Stimulated activated CD4-positive, alpha-beta T cell treated with anti-CD3 and anti-CD28 coated beads, Interleukin-1b, Interleukin-23, amount 100 ng/mL, for 48 hours (primary cell): ENCODE measurements at places on chromosomes 3 and 15.

GRCh38 chr3:8182904-8183303, 318.7 kb upstream of the LMCD1 start:
- no peak for DNase-seq

DNA sequence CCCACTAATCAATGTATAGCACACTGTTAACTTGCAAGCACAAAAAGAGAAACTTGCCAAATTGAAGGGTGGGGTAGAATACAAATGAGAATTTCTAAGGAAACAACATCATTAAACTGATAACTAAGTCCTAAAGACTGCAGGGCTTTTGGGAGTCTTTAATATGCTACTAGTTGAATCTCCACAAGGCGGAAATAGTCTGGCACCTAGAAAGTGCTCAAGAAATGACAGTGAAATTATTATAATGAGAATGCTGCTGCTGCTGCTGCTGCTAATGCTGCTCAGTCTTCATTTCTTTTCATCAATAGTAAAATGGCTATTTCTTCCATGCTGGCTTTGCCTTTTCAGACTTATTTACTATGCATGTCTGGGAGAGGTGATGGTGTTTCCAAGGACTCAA, 91.8 kb downstream of the BTD start:
- DNase-seq, result no peak

DNA sequence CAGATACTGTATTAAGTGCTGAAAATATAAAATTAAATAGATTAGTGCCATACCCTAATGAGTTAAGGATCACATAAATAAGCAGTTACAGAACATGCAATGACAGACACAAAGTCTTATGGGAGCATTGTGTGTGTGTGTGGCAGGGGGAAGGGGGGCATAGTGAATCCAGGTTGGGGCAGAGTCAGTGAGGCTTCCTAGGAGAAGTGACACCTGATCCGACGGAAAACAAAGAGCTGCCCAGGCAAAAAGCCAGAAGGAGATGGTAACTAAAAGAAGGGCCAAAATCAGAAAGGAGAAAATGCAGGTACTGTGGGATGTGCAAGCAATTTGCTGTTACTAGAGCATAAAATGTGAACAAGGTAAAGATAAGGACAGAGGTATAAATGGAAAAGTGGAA, 80.1 kb upstream of the CHRM5 start:
- no peak for DNase-seq

GRCh38 chr15:40281801-40282146, 1.1 kb downstream of the ANKRD63 start:
- no peak for DNase-seq

DNA sequence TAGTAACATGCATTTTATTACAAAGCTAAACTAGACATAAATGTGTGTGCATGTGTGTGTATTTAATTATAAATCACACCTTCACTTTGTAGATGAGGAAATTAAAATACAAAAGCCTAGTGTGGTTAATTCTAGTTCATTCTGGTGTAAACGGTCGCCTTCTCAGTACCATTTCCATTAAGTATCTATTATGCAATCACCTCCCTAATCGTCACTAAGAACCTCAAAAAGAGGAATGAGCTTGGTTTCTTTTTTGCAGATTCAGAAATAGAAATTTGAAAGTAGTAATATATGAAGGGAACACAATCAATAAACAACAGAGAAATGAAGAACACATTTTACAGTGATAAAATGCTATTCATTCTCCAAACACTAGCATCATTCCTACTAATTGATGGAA, 233.2 kb downstream of the ZBBX start:
- DNase-seq, result no peak

GRCh38 chr15:62935300-62936081, 107.1 kb upstream of the TPM1 start:
- no peak for DNase-seq

DNA sequence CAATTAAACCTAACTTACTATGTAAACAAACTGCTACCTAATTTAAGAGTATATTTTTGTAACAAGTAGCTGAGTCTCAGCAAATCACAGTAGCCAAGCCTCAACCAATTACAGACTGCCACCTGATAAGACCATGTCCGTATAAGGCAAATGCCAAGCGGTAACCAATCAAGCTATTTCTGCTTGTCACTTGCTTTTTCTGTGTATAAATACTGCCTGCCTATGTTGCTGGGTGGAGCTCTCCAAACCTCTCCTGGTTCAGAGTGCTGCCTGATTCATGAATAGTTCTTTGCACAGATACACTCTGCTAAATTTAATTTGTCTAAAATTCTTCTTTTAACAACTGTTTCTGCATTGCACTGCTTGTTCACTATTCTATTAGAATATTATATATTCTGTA, 42.6 kb downstream of the ZNF148 start:
- no peak for DNase-seq

- DNase-seq, result no peak
Measured at GRCh38 chr3:25945836-25946235, 155.9 kb downstream of the OXSM start.

GRCh38 chr15:38818157-38818790, 253.7 kb upstream of the RASGRP1 start:
- no peak for DNase-seq

DNA sequence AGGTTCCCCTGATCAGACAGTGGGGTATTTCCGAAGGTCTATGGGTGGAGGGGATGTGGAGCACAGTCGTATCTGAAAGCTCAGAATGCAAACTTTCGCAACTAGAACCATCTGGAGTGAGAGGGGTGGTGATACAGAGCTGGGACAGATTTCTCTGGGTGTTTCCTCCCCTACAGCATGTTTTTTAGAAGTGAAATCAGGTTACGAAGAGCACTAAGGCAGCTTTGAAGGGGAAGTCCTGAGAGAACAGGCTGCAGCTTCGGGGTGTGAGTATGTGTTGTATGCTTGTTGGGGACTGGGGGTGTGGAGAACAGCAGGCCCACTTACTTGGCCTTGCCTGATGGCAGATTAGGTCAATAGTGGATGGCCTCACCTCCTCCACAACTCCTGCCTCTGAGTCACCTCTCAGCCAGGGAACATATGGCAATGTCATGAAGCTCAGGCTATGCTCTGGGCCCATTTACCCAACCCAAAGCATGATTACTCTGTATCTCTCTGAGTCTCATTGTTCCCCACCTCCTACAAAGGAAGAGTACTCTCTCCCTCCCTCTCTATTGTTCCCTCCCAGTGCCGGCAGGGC, 107.2 kb upstream of the RASGRP1 start:
- peak; percentile 56 for DNase-seq

GRCh38 chr15:31469786-31470525, 143.3 kb downstream of the KLF13 start:
- no peak for DNase-seq

DNA sequence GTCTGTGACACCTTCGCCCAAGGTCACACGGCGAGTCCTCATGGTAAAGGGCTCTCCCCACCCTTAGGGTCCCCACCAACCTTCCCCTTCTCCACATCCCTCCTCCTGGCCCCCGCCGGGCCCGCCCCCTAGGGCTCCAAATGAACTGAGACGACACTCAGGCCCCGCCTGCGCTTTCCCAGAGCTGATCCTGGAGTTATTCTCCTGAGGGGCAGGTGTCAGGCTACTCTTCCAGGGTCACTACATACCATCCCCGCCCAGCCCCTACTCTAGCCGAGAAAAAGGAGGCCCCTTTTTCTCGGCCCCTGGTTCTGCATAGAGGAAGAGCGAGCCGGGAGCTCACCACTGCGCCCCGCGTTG, 292 bp downstream of the USP4 start:
- no peak for DNase-seq

DNA sequence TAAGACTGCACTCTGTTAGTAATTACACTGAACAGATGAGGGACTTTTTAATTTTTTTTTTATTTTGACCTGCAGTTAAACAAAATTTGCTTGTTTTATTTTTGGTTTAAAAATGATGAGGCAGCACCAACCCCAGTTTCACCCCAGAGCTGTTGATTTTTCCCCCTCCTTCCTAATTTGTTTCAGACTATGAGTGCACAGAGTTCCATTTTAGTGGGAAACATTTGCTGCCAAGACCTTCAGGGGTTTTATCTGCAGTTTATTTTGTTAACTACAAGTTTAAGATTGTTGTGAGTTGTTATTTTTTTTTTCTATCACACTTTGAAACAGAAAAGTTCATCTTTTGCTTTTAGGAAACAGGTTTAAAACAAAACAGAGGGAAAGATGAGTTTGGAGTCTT, 455.9 kb upstream of the NR2F2 start:
- no peak for DNase-seq

- DNase-seq, result no peak
Measured at GRCh38 chr3:9934235-9934621, 594 bp downstream of the CRELD1 start.

GRCh38 chr15:48040166-48040817, 80.5 kb upstream of the SLC24A5 start:
- peak; percentile 1 for DNase-seq

GRCh38 chr15:67144609-67145311, 79.4 kb downstream of the SMAD3 start:
- no peak for DNase-seq

DNA sequence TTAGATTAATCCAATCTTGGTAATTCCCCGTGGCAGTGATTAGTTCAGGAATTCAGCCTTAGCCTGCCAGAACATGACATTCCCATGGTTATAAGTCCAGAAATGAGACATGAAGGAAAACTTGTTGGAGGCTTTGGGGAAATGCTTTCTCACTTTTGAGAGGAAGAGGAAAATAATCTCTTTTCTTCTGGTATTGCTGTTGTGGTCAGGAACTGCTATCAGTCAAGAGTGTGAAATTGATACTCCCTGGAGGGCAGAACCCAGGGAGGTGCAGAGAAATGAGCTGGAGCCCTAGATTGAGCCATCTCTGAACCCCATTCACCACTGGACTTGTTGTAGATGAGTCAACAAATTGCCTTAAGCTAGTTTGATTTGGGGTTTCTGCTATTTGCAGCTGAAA, 38.6 kb upstream of the APH1B start:
- DNase-seq, result peak; percentile 51

GRCh38 chr3:43043071-43043766, 62.7 kb downstream of the POMGNT2 start:
- no peak for DNase-seq

- DNase-seq, result no peak
Measured at GRCh38 chr3:187005827-187006481, 75.6 kb downstream of the ST6GAL1 start.

- no peak for DNase-seq
Measured at GRCh38 chr3:129822679-129823078, 70.8 kb downstream of the TMCC1 start.

DNA sequence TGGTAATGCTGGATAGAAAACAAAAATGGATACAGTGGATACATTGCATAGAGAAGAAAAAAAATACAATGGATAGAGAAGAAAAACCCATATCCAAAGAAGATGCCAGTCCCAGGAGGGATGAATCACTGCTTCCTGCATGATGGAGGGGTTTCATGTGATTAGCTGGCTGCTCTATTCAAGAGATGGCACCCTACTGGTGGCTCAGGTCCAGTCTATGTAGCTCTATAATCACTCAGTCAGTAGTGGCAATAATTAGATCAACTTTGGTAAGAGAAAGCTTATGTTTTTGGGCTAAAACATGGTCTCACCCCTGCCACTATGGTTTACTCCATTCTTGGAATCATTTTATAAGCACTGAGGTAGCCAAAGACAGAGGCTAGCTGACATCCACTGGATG, 33.7 kb upstream of the NOX5 start:
- no peak for DNase-seq

GRCh38 chr3:54131890-54132289, 9.5 kb downstream of the CACNA2D3 start:
- no peak for DNase-seq

GRCh38 chr3:90091549-90091948, 984.1 kb downstream of the EPHA3 start:
- no peak for DNase-seq

- DNase-seq, result no peak
Measured at GRCh38 chr3:61090389-61091169, 160.7 kb downstream of the FHIT start.

DNA sequence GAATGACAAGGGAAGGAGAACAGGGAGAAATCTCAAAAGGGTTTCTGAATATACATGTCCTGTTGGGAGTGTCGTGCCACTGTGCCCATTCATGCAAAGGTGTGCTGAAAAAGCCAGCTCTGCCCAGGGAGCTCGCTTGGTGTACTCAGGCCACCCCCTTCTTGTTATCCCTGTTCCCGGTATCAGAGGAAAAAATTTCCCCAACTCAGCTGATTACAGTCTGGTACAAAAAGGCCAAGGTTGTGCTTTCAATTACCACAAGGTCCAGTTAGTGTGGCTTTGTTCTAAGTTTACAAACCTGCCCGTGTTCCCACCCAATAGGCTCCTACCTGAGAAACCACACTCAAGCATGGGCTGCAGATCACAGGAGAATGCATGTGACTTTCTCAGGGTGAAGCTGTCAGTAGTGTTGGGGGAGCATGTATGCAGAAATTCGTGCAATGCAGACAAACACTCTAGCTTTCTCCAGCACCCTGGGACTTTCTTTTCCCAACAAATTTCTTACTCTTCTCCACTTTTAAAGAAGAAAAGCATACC, 648.5 kb downstream of the NR2F2 start:
- DNase-seq, result no peak

- no peak for DNase-seq
Measured at GRCh38 chr15:81418444-81418843, 44.4 kb upstream of the TMC3 start.

- DNase-seq, result no peak
Measured at GRCh38 chr3:151841801-151842200, 27.9 kb downstream of the AADAC start.
